ENCODE measurements at places on chromosomes 5 and 9.
A peak's percentile ranks its signal among the peaks of the same experiment; 100 is the strongest.

- no peak for DNase-seq
Measured at GRCh38 chr5:142621227-142621626, 64.7 kb downstream of the FGF1 start.

DNA sequence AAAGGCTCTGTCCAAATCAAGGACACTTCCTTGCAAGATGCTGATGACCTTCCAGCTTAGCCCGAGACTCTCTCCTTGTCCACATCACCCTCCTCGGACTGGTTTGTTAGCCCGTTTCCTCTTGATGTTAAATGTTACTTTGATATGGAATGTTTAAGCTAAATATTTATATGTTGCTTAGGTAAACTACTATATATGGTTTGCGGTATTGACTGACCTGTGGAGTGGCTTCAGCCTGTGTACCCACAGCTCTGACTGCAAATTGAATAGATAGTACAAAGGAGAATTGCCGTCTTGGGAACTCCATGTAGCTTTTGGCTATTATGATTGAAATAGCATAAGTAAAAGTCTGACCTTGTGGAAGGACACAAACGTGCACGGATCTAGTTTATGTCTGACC is 422.0 kb downstream of the YTHDC2 start:
- DNase-seq, result no peak

- no peak for DNase-seq
Measured at GRCh38 chr5:120609570-120609969, 145.5 kb downstream of the PRR16 start.

DNA sequence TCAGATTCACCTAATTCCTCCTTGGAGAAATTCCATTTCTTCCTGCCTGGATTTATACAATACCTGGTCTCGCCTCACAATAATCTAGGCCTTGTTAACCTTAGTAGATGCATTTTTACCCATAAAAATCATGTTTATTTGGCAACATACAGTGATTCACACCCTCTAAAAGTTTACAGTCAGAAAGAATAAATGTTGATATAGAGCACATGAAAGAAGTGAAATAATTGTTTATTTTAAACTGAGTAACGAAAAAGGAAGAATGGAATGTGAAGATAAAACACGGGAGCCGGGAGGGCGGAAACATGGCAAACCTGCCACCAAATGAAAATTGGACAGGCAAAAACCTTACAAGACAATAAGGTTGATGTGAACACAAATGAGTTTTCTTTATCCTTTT is 28.9 kb upstream of the KCNN2 start:
- no peak for DNase-seq

DNA sequence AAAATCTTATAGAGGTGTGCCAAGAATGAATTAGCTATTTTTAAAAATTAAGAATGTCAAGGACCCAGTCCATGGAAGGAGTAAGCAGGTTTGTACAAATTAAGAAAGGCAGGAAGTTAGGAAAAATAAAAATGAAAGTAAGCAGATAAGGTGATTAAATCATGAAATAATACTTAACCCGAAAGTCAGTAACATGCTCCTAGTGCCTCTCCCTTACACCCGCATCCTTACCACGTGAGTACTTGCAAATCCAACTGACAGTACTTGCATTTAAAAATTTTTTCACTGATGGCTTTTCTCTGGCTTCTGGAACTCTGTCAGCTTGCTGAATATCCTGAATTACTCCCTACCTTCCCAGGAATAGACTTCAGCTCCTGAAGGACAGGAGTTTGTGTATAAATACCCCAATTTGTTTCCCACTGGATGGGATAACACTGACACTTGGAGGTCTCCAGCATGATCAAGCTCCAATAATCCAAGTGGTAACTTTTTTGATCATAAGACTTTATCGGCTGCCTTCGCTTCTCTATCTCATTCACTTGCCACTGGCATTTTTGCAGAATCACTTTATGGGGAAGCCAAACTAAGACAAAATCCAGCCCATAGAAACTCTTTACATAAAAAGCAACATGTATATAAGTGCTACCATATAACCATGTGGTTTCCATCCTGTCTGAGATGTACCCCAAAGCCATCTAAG is 41.6 kb upstream of the RICTOR start:
- DNase-seq, result no peak

DNA sequence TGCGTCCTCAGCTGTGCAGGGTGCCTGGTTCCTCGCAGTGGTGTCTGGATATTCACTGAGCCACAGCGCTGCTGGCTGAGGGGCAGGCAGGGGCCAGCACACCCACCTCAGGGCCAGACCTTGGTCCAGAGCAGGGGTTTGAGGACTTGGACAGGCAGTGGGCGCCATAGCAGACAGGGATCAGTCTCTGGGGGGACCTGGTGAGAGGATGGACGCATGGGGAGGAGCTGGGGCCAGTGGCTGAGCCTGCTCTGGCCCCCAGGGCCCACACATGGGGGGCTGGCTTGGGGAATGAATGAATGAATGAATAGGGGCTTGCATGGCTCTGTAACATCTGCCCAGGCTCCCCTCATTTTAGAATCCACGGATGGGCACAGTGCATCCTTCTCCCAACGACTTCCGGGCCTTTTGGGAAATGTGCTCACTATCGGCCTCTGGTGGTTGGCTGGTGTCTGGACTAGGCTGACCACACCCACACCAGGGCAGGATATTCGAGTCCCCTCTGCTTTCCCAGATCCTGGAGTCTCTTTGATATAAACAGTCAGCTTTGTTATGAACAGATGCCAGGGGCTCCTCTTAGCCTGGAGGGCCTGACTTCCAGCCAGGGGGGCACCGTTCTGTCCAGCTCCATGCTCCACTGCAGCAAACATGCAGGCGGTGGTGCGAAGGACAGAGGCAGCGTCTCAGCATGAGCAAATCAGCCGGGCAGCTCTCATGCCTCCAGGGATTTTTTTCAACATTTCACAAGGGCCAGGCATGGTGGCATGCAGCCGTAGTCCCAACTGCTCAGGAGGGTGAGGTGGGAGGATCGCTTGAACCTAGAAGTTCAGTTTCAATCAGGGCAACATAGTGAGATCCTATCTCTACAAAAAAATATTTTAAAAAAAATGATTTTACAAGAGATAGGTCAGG is 62.6 kb downstream of the NEK6 start:
- DNase-seq, result peak; percentile 61
